ENCODE measurements at places on chromosomes 3 and 15.

DNA sequence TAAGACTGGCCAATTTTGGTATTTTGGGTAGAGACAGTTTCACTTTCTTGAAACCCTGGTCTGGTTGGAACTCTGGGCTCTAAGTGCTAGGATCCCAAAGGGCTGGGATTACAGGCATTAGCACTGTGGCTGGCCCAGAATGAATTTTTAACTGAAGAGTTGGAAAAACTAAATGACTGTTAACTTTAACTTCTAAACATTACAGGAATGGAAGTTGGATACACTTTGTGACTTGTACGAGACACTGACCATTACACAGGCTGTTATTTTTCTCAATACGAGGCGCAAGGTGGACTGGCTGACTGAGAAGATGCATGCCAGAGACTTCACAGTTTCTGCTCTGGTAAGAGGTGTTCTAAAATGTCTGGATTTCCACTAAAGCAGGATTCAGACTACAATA lies 3.5 kb downstream of the EIF4A2 start:
- DNase-seq: no peak

- no peak for DNase-seq
These were observed 7.4 kb downstream of the RRP9 start for GRCh38 chr3:51934139-51934850.

GRCh38 chr3:120145542-120146285 lies 51.5 kb upstream of the GSK3B start:
- DNase-seq: no peak

GRCh38 chr3:152434142-152434541 lies 165.4 kb downstream of the MBNL1 start:
- DNase-seq: no peak

DNA sequence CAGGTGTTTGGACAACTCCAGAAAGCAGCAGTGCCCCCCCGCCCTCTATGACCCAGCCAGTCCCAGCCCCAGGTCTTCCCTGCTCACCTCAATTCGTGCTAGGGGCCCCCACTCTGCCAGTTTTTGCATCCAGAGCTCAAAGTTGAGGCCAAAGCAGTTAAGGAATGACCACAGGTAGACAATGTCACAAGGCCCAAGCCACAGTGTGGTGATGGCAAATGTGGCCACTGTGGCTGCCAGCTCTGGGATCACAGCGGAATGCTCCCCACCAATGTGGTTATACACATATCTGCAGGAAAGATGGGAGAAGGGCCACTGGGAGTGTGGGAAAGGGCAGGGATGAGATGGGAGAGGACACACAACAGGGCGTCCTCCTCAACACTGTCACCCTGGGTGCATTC lies 8.2 kb downstream of the KLHL40 start:
- DNase-seq: no peak

DNA sequence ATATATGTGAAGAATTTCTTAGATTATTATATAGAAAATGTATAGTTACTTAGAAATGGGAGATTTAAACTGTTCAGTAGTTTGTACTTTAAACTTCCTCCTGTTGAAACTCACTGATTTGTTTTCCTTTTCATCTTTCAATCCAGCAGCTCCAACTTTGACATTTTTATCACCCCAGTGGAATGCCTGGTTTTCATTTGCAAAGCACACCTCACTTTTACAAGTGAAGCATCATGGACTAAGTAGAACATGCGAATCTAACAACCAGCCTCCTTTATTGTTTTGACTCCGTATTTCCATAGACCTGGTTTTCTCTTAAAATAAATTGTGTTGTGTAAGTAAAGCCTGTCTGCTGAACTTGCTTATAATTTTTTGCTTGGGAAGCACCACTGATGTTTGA lies 97.8 kb upstream of the ROBO2 start:
- no peak for DNase-seq

DNA sequence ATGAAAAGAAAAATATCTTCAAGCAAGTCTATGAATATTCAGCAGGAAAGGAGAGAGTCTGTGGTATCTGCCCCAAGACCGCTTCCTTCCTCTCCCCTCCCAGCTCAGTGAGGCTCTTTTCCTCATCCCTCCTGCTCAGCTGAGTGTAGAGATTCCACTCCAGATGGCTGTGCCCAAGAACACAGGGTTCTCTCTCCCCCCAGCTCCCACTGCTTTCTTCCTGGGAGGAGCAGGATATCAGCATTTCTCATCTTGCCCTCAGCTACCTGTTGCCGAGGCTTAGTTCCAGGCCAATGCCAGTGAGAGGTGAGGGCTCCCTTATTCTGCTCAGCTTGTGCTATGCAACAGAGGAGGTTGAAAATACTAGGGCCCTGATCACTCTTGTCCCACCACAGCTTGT lies 211.9 kb downstream of the SV2B start:
- DNase-seq: no peak
